Gastroesophageal sphincter (tissue), 4 donors: ENCODE measurements at places on chromosomes 6 and 20. TPM values are rescaled to one million over a fixed set of nuclear protein-coding genes. Genes with fewer than 3 reads are reported as not detected.

GRCh38 chr6:37858363-37858762 lies 38.8 kb downstream of the ZFAND3 start:
- ATAC-seq: no peak

- no peak for ATAC-seq
Measured at GRCh38 chr6:51960419-51960818, 127.0 kb downstream of the PKHD1 start.

GRCh38 chr20:45301824-45302271 lies 4.8 kb upstream of the RBPJL start:
- ATAC-seq: no peak

DNA sequence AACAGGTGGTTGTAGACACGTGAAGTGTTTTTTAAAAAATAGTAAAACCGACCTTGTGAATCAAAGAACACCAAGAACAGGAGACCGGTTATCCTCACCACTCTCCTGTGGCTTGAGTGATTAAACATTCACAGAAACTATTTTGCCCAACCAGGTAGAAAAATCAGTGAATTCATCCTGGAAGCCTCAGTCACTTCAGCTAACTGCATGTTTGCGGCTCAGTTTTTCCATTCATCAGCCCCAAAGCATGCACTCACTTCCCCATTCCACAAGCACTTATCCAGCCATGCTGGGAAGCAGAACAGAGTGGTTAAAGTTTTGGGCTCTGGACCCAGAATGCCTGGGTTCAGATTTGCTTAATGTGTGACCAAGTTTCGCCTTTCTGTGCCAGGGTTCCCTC lies 2.4 kb downstream of the LRRN4 start:
- ATAC-seq: no peak

- ATAC-seq: no peak
Measured at GRCh38 chr6:18861204-18861603, 474.1 kb downstream of the RNF144B start.

Gene MSH5
- 8.7 TPM for total RNA-seq
